ENCODE measurements at places on chromosomes 7 and 10. TPM values are rescaled to one million over a fixed set of nuclear protein-coding genes. Genes with fewer than 3 reads are reported as not detected.

DNA sequence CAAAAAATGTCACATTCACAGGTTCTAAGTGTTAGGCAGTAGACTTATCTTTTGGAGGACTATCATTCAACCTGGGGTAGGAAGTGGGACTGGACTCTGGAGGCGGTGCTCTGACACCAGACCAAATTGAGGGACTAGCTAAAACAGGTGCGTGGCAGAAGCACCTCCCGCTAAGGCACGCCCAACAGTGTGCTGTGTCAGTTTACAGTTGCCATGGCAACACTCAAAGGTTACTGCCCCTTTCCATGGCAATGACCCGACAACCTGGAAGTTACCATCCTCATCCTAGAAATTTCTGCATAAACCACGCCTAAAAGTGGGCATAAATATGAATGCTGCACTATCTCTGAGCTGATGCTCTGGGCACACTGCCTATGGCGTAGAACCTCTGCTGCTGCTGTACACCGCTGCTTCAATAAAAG, 14.0 kb upstream of the BLNK start:
- no peak for DNase-seq

GRCh38 chr7:45525057-45525456, 49.1 kb upstream of the ADCY1 start:
- DNase-seq = no peak

GRCh38 chr7:100642534-100642907, 1.2 kb upstream of the TFR2 start:
- DNase-seq = no peak

GRCh38 chr7:152633504-152633903, 42.4 kb downstream of the XRCC2 start:
- DNase-seq = no peak

DNA sequence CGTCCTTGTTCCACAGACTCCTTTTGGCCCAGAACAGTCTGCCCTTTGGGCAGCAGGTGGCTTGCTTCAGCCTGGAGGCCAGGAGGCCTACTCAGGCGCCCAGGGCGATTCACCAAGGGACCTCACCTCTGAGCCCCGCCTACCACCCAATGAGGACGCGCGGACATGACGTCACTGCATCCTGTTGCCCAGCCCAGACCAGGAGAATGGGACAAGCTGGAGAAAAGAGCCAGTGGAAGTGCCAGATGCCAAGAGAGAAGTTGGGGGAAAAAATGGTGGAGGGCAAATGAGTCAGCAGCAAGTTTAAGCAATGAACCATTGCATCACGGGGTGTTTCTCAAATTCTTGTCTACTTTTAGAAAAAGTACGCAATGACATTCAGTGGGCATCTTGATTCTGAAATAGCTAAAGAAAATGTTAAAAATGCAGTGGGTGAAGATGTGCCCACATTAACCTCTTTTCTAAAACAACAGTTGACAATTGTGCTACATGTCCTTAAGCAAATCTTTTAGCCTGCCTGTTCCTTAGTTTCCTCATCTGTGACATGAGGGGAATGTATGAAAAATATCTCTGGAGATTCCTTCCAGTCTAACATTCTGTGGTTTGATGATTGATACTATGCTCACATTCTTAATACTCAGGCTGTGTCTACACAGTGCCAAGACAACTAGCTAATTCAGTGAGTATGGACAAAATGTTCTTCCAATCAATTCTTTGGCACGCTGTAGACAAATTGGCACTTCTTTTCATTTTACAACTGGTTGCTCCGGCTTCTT, 23.9 kb upstream of the LEP start:
- peak; percentile 87 for DNase-seq

- no peak for DNase-seq
Observed at GRCh38 chr10:84727398-84727797, 399.0 kb downstream of the CCSER2 start.

GRCh38 chr7:99191869-99192596, 15.9 kb downstream of the KPNA7 start:
- no peak for DNase-seq

DNA sequence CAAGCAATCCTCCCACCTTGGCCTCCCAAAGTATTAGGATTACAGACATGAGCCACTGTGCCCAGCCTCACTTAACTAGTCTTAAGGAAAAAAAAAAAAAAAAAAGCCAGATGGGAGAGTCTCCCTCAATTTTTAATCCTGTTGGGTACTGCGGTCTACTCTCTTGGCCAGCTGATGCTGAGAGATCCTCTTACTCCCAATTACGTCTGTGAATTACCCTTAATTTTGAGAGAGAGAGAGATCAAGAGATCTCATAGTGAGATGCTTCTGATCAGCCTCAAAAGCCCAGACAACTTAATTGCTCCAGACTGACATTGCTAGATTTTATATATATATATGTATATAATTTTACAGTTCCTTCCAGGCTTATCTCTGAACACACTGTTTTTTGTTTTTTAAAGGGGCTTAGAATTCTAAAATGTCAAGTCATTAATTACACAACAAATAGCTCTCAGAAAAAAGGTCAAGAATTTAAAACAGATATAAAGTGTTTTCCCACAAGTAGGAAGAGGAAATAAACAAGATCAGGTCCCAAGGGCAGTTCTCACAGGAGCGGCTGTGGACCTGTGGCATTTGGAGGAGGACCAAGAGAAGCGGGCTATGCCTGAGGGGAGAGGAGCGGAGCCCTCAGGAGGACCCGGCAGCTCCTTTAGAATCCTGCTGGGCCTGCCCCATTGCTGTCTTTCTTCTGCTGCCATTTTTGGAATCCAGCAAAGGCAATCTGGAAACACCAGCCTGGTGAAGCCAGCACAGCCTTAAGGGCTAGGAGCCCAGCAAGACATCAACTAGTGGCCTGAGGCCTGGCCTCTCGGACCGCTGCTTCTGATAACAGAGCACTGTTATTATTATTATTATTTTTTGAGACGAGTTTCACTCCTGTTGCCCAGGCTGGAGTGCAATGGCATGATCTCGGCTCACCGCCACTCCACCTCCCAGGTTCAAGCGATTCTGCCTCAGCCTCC, 30.1 kb downstream of the DENND2A start:
- no peak for DNase-seq

DNA sequence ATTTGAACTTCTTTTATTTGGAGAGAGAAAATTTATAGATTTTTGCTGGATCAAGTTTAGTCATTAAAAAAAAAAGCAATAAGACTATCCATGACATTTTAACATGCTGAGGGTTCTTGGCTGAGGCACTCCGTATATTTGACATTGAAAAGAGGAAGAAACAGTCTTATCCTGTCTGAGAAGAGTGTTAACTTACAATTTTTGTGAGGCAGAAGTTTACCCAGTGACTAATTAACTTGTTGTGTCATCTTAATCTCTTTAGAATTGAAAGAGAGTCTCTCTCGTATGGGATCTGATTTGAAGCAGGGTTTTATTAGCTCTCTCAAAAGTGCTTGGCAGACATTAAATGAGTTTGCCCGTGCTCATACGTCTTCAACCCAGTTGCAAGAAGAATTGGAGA, 39.3 kb downstream of the SEC23IP start:
- no peak for DNase-seq

DNA sequence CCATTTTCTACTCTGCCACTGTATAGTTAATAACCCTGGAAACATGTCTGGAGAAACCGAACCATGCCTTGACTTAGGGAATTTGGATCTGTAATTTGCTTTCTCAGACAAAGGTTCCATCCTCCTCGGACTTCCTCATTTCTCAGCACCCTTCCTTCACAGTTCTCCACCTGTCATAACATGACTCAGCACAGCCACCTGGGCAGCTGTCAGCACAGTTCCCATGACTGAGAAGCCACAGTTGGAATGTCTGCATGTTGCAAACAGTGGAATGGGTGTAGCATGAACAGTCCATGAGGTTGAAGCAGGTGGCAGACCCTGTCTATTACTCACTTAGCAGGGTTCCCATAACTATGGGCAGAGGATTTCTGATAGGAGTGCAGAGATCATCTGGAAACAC, 634 bp upstream of the OR9A4 start:
- DNase-seq = no peak

- peak; percentile 4 for DNase-seq
Observed at GRCh38 chr7:152120210-152120609, 94.7 kb downstream of the GALNT11 start.

GRCh38 chr7:156389116-156389692, 251.4 kb upstream of the RNF32 start:
- no peak for DNase-seq

DNA sequence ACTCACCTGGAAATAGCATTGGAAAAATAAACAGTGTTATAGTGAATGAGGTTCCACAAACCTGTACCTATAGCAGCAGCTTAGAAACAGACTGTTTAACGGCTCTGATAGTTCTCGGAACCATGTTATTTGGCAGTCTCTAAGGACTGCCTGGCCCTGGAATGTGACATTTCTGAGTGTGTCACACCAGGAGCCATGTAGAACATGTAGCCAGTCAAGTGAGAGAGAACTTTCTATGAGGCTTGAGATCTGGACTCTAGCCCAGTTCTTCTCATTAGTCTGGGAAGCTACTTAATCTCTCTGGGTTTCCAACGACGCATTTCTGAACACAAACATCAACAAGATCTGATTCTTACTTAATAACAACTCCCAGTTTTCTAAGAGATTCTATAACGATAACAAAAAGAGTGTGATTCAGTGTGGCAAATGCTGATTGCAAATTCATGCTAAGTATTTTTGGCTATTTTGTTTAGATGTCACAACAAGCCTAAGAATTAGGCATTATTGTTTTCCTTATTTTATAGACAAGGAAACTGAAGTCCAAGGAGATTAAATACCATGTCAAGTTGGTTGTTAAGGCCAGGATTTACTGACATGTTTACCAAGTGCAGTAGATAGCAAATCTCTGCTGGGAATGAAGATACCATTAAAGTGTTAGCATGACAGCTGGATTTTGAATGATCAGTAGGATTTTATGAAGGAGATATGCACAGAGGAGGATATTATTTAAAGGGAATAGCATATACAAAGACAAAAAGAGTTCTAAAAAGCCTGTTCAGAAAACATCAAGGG, 47.2 kb downstream of the APBB1IP start:
- peak; percentile 79 for DNase-seq

DNA sequence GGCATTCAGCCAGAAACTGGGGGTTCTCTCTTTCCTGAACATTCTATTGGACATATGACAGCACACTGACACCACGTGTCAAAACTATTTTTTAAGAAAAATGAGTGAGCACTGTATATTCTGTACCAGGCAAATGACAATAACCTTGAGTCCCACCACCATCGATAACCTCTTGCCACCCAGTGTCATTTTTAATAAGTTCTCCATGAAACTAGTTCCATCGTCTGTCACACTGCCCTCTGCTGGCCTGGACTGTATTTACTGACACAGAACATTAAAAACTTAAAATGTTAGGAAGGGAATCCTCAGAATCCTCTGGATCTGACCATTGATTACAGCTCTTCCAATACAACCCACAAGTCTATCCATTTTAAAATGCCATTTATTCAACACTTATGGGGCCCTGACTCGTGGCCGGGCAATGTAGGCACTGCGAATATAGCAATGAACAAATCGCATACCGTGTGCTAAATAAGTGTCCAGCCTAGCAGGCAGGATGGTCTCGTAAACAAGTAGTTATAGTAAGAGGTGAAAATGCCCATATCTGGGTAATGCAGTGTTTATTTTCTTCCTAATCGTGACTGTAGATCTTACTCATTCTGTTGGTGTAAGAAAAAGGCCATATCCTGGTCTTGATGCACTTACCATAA, 35.9 kb upstream of the CACNB2 start:
- peak; percentile 12 for DNase-seq

- DNase-seq = no peak
Observed at GRCh38 chr7:144641389-144642044, 194.3 kb downstream of the TPK1 start.

- DNase-seq = peak; percentile 25
Observed at GRCh38 chr10:80204677-80205476, 460 bp downstream of the ANXA11 start.

- peak; percentile 89 for DNase-seq
Observed at GRCh38 chr7:79182283-79182682, 271.2 kb downstream of the MAGI2 start.

- peak; percentile 45 for DNase-seq
Observed at GRCh38 chr10:96833220-96834001, 1.3 kb downstream of the LCOR start.

- peak; percentile 94 for DNase-seq
Observed at GRCh38 chr7:101153969-101154692, at the start of gene AP1S1. TSS of gene AP1S1 (plus strand) at chr7:101154476. CDS start at chr7:101154515, 39 bp downstream.

DNA sequence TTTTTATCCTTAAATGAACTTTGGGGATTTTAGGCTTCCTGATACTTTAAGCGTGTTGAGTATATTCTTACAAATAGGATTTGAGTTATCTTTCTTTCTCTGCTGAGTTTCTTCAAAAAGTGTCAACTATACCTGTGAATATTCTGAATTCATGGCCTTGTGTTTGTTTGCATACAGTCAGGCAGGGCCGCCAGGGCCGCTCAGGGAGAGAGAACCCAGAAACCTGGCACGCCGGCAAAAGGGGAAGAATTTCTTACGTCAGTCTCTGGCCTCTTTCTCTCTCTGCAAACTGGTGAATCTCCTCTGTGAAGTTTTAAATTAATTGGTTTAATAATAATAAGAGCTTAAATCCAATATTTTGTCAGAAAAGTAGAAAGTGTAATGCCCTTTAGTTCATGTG, 29.3 kb upstream of the BNIP3 start:
- DNase-seq = no peak

GRCh38 chr10:110224992-110225391, 17.6 kb downstream of the MXI1 start:
- no peak for DNase-seq

DNA sequence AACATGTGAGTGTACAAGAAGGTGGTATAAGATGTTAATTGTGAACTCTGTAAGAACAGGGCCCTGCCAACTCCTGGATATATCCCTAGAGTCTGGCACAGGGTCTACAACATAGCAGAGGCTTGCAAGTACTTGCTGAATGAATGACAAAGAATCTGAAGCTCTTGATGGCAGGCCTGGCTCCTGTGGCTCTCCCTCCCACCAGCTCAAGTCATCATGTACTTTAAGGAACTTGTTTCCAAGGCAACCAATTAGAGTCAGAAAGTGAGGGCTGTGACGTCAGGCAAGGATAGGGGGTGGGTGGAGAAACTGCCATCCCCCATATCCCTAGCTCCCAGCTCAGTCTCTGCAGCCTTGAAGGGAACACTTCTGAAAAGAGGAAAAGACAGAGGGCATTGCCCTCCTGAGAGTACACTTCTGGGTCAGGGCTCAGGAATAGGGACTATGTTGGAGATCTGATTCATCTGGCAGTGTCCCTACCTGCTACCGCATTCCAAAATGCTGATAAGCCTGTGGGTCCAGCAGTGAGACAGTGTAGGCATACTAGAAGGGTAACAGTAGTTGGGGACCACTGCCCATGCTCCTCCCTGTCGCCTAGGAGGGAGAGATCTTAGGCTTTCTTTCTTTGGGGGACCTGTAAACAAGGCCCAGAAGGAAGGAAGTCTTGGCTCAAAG, 34.6 kb upstream of the BTRC start:
- DNase-seq = peak; percentile 6

The PRTFDC1 gene
- total RNA-seq = 10.6 TPM

The CLRN3 gene
- total RNA-seq = not detected

The ELN gene
- total RNA-seq = 0.75 TPM

The PTF1A gene
- not detected for total RNA-seq

The NIPSNAP2 gene
- 37.4 TPM for total RNA-seq

The HOXA3 gene
- not detected for total RNA-seq

The PDLIM1 gene
- total RNA-seq = 316 TPM

The DENND2A gene
- total RNA-seq = 42.1 TPM

The NPY4R gene
- 0.53 TPM for total RNA-seq

The CFAP43 gene
- total RNA-seq = 0.24 TPM

The KCNMA1 gene
- 45.8 TPM for total RNA-seq

The SRPK2 gene
- total RNA-seq = 59.2 TPM

The GOLGA7B gene
- total RNA-seq = not detected

The AKR1C2 gene
- total RNA-seq = not detected

The TMEM236 gene
- total RNA-seq = 0.14 TPM

The ACTR3C gene
- total RNA-seq = 0.25 TPM

The CYP26A1 gene
- total RNA-seq = 0.53 TPM

The AOC1 gene
- not detected for total RNA-seq

The ASAH2 gene
- total RNA-seq = 2.4 TPM

All from astrocyte (in vitro differentiated cells and primary cell).